ENCODE measurements at places on chromosomes 7 and 10.

- DNase-seq: no peak
Measured at GRCh38 chr10:103458720-103459119, at the start of gene CALHM1. TSS of gene CALHM1 (minus strand) at chr10:103458900. CDS start at chr10:103458751, 149 bp downstream.

DNA sequence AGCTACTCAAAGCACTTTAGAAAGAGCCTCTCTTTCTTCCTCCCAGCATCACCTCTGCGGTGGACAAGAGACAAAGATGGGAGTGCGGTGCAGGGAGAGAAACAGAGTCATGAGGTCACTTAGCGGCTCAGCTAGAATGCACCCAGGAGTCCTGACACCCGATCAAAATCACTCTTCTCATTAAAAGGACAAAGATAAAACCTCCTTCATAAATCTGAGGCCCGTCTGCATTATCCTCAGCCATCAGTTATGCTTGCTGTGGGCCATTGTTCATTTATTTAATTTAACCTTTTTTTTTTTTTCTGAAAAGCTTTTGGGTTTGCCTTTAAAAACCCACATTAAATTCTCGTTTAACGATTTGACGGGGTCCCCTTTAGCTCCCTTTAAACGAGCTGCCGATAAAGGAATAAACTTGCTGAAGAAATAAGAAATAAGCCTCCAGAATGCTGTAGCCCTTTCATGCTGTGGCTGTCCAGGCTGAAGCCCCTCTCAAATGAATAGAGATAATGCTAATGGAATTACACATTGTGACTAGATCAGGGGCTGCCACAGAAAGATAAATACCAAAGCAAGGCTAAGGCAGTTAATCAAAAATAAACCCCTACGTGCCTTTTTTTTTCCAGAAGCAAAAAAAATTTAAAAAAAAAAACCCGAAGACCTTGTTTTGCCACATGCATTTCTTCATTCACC is 16.1 kb upstream of the PLXNA4 start:
- DNase-seq: no peak

GRCh38 chr10:18113881-18114280 is 26.3 kb upstream of the CACNB2 start:
- DNase-seq: no peak

DNA sequence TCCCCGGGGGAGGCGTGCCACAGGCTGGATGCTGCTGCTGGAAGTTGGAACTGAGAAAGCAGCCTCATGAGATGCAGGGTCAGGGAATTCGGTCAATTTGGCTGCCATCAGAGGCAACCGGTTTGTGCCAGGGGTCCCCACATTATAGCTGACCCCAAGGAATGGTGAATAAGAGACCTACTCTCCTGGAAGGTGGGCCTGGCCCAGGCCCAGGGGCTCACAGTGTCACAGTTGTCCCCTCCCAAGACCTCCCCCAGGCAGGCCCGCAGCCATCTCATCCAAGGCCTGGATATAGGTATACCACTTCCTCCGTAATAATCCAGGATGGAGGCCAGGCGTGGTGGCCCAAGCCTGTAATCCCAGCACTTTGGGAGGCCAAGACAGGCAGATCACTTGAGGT is 114.6 kb downstream of the NPTX2 start:
- DNase-seq: no peak

GRCh38 chr7:118053353-118053752 is 130.6 kb upstream of the LSM8 start:
- no peak for DNase-seq

DNA sequence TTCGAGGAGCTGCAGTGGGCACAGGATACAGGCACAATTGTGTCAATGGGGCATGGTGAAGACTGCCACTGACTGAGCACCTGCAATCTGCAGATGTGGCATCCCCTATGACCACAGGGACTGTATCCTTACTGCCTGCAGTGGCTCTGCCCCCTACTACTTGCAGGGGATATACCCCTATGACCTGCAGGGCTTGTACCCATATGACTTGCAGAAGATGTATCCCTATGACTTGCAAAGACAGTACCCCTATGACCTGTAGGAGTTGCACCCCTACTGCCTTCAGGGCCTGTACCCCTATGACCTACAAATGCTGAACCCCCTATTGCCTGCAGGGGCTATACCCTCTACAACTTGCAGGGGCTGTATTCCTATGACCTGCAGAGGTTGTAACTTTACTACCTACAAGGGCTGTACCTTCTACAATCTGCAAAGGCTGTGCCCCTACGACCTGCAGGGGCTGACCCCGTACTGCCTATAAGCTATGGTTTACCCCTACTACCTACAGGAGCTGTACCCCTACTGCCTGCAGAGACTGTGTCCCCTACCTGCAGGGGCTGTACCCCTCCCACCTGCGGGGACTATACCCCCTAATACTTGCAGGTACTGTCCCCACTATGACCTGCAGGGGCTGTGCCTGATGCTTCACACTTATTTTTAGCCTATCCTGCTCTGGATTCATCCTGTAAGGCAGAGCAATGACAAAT is 65.9 kb upstream of the ADAM12 start:
- no peak for DNase-seq

DNA sequence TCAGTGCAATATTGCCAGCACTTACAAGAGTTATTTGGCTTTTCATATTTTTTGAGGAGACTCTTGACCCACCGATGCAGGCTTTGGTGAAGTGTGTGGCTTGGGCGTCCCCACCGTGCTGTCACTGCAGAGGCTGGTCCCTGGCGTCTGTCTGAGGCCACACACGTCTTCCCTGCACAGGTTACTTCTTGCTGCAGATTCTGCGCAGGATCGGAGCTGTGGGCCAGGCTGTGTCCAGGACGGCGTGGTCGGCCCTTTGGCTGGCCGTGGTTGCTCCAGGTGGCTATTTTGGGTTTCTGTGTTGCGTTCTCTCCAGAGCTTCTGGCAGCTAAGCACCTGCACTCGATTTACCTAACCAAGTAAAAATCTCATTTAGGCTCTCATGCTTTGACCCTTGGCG is 18.9 kb downstream of the SUN1 start:
- no peak for DNase-seq

DNA sequence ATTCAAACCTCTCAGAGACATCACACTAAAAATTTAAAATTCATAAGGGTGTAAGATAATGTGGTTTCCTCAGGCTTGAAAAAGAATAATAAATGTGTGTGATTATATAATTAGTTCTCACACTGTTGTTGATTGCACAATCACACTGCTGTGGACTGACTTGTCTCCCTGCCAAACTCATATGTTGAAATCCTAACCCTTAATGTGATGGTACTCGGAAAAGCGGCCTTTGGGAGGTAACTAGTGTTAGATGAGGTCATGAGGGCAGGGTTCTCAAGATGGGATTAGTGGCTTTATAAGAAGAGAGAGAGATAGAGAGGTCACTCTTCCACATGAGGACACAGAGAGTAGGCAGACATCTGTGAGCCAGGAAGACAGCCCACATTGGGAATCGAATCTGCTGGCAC is 128.5 kb upstream of the COL1A2 start:
- DNase-seq: no peak

- DNase-seq: no peak
Measured at GRCh38 chr7:116836911-116837310, 25.5 kb upstream of the CAPZA2 start.

Measured in CD4-positive, alpha-beta T cell (primary cell).